ENCODE measurements at places on chromosomes 3 and 15.

- no peak for DNase-seq
Measured at GRCh38 chr3:39423436-39423970, 17.0 kb downstream of the RPSA start.

DNA sequence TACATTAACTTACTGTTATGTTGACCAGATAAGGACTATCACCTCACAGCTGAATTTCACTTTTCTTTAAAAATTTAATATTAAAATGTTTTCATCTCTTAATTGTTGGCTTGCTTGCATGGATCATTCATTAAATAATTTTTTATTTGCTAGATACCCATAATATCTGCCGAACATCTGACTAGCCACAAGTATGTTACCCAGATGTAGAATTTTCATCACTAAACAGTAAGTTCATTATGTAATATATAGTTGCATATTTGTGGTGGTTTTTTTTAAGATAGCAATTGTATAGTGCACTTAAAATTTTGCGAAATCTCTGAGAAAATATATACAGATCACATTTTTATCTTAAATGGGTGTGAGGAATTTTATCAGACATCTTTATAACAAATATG, 190.4 kb downstream of the MBNL1 start:
- no peak for DNase-seq

DNA sequence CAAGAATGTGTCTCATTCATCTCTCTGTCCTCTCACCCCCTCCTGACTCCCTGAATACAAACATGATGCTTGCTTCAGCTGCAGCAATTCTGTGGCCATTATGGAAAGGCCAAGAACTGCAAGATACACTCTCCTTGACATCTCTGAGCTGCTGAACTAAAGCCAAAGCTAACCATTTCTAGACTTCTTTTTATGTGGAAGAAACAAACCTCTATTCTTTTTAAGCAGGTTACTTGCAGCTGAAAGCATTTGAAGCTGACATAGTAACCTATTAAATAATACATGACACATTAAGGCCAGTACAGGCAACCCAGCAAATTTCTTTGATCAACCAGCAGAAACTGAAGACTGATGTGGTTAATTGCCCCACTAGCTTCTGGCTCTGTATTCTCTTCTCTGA, 17.5 kb downstream of the FHIT start:
- DNase-seq = no peak

DNA sequence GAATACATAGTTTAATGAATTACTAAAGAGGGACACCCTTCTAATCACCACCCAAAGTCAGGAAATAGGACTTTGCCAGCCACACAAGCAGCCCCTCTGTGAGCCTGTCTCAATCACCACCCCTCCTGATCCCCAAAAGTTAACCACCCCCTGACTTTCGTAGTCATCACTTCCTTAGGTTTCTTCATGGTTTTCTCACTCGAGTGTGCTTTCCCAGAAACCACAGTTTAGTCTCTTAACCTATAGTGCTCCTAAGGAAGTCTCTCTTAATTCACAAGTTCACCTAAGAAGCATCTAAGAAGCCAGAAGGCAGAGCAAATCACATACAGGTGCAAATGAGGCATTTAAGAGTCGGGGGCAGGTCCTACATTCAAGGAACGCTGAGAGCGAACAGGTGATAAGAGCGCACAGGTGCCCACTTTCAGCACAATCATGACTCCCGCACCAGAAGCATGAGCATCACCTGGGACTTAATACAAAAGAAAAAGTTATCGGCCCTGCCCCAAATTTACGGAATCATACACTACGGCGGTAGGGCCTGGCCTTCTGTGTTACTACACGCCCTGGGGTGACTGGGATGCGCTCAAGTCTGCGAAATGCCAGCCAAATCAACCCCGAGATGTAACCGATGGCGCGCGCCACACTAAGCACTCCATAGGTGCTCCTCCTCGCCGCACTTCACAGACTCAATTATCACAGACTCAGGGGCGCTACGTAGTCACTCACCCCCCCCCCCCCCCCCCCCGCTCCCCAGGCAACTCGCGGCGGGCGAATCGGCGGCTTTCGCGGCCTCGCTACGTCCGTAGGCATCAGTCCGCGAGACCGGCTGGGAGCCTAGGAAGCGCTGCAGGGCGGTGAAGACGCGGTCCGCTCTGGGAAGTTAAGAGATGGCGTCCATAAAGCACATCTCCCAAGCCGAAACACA, 815 bp downstream of the ULK4 start:
- DNase-seq = no peak

GRCh38 chr3:16200411-16200810, 25.9 kb downstream of the GALNT15 start:
- no peak for DNase-seq

DNA sequence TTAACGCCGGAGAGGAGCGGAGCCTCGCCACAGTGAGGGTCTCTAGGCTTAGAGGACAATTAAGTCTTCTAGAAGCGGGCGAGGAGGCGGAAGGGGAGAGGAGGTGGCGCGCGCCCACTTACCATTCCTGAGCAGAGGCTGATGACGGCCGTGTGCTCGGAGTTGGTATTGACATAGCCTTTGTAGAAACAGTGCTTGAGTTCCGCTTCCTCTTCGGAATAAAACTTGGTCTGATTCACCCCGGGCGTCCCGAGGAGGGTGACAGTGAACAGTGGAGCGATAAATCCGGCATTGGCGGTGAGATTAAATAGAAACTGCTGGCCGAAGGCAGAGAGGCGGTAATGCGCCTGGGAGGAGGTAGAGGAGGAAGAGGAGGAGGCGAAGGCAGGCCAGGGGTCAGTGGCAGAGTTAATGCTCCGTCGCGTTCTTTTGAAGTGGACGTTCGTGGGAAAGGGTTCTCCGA, 1.3 kb downstream of the ADAMTS9 start:
- DNase-seq = no peak

DNA sequence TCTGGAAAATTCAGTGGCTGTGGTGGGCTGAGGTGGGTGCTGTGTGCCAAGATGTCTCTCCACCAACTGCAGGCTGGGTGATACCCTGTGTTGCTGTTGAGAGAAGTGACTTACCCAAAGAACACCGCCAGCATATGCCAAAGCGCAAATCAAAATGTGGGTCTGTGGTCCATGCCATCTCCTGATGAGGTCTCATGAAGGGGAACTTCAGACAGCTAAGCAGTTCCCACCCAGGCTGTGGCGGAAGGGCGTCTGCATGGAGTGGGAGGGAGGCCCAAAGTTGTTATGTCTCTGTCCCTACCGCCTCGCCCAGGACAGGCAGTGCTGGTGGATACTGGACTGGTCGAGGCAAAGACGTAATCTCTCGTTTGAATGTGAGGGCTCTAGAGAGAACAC, 70.9 kb upstream of the PLXNA1 start:
- no peak for DNase-seq

GRCh38 chr15:65712415-65712814, 79.7 kb downstream of the DENND4A start:
- no peak for DNase-seq

DNA sequence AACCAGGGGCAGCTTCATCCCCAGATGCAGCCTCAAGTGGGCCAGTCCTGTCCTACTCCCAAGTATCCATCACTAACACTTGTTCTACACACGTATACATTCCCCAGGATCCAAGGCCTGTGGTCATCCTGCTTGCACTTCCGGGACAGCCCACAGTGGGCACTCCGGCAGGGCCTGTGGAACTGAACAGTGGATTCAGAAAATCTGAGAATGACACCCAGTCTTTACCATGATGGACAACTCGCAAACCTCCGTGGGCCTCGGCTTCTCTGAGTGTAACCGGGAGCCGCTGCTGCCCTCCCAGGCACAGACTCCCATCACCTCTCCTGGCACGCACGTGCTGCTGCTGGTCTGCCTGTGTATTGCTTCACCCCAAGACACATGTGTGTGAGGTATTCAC, 59.6 kb downstream of the ATP10A start:
- no peak for DNase-seq

DNA sequence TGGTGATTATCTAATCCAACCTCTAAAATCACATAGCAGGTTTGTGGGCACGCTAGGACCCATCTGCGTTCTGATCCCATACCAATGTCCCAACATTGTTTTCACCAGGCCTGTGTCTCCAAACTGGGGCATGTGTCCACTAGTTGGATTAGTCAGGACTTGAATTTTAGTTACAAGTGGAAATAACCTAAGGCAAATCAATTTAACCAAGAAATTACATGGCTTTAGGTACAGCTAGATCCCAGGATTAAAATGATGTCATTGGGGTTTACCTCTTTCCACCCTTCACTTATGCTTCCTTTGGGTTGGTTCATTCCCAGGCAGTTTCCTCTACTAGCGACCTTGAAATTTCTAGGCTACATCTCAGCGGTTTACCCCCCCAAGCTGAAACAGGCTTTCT, 47.2 kb upstream of the PXYLP1 start:
- no peak for DNase-seq

GRCh38 chr3:122739172-122739571, 54.5 kb downstream of the HSPBAP1 start:
- DNase-seq = no peak

DNA sequence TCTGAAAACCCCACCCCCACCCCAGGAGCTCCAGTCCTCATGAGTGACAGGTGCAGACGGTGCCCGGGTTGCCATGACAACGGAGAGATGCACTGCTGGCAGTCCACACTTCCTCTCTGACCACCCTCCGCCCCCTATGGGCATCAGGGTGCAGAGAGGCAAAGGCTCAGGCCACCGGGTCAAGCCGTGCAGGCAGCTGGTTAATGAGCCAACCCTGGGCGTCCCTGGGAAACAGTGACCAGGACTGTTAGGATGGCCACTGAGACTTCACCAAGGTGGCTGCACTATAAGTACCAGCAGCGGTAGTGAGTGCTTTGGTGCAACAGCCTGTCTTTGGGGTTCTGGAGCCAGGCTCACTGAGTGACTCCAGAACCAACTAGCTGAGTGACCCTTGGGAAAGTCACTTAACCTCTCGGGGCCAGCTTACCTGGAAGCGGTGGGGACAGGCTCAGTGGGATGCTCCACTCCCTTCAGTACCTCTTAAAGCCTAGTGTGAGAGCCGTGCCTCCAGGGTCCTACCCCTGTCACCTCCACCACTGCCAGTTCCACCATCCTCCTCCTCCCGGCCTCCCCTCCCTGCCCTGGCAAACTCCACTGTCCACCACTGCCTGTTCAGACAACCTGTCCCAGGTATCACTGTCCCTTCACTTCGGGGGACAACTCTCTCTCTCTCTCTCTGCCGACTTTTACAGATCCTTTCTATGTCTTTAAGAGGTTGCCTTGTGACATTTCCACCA, 121.0 kb upstream of the PRR20G start:
- DNase-seq = no peak

- DNase-seq = no peak
Measured at GRCh38 chr3:43497422-43497821, 124.4 kb downstream of the ANO10 start.

DNA sequence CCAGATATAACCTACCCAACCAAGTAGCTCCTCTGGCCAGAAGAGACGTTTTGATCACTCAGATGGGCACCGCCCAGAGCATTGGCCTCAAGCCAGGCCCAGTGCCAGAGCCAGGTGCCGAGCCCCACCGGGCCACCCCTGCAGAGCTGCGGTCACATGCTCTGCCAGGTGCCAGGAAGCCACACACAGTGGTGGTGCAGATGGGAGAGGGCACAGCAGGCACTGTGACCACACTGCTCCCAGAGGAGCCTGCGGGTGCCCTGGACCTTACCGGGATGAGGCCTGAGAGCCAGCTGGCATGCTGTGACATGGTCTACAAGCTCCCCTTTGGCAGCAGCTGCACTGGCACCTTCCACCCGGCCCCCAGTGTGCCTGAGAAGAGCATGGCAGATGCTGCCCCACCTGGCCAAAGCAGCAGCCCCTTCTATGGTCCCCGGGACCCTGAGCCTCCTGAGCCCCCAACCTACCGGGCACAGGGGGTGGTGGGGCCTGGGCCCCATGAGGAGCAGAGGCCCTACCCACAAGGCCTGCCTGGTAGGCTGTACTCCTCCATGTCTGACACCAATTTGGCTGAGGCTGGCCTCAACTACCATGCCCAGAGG, 19.1 kb upstream of the APEH start:
- no peak for DNase-seq

DNA sequence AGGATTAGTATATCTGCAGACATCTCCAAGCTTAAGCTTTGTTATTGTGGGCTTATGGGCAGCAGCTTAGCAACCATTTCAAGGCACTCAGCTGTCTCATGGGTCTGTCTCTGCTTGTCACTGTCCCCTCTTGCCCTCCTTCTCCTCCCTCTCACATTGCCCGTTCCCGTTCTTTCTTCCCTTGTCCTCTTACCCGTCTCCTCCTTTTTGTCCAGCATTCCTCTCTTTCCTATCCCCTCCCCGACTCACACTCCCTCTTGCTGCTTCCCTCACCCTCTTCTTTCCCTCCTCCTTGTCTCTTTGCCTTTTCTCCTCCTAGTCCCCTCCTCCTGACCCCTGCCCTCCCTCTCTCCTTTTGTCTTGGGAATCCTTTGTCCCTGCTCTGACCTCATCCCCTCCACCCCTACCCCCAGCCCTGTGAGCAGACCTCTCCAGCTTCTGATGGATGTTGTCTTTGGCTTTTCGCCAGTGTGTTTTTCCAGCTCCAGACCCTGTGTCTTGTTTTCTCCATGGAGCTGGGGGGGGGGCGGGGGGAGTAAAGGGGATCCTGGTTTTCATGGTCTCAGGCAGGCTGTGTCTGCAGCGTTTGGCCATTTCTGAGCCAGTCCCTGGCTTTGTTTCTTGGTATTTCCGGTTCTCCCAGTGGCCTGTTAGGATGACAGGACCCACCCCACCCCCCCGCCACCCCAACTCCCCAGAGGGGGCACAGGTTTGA, 47.9 kb upstream of the TRAK1 start:
- DNase-seq = no peak

GRCh38 chr15:101283931-101284330, 6.6 kb upstream of the SELENOS start:
- DNase-seq = no peak

DNA sequence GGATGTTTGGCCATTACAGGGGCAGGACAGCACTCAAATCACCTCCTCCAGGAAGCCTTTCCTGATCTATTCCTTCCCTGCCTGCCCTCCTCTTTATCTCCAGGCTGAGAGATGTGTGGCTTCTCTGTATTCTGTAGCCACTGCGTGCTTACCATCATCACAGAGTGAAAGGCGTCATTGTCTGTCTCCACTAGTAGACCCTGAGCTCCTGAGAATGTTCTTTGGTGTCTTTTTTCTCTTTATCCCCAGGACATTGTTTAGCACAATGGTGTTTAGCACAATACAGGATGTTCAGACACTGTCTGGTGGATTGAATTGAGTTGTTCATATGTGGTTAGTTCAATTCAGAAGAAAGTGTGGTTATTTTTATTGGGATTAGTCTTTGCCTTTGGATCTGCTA, 26.2 kb upstream of the LARS2 start:
- no peak for DNase-seq

- DNase-seq = no peak
Measured at GRCh38 chr3:25427155-25427554, 908 bp upstream of the RARB start.

GRCh38 chr15:96421178-96421601, 90.7 kb downstream of the NR2F2 start:
- DNase-seq = no peak
